ENCODE measurements at places on chromosomes 16 and 17.
A peak's percentile ranks its signal among the peaks of the same experiment; 100 is the strongest.

DNA sequence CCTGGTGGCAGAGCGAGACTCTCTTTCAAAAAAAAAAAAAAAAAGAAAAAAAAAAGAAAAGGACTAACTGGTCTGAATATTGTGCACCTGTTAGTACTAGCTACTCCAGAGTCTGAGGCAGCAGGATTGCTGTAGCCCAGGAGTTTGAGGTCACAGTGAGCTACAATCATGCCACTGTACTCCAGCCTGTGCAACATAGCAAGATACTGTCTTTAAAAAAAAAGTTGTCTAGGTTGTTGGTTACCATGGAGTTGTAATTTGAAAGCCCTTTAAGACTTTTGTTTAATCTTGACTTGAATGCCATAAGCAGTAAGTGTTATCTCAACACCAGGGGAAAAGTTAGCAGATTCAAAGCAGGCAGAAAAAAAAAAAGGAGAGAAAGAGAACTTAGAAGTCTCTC, 10.9 kb upstream of the C16orf54 start:
- DNase-seq: no peak

DNA sequence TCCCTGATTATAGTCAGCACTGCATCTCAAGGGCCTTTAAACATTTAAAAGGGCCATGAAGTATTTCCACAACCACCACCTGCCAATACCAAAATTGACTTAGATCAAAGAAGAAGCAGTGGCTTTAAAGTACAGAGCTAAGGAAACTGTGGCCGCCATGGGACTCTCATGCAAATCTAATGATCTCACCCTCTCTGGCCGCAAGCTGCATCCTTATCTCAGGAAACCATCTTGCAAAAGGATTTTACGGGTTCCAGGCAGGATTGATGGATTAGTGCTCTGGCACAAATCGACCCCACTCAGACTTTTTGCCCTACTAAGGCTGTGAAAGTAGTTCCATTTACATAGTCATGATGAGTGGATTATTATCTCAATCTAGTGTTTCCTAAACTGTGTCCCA, 22.6 kb downstream of the CDRT4 start:
- DNase-seq: no peak

- no peak for DNase-seq
Observed at GRCh38 chr16:81531419-81531821, 86.8 kb downstream of the CMIP start.

DNA sequence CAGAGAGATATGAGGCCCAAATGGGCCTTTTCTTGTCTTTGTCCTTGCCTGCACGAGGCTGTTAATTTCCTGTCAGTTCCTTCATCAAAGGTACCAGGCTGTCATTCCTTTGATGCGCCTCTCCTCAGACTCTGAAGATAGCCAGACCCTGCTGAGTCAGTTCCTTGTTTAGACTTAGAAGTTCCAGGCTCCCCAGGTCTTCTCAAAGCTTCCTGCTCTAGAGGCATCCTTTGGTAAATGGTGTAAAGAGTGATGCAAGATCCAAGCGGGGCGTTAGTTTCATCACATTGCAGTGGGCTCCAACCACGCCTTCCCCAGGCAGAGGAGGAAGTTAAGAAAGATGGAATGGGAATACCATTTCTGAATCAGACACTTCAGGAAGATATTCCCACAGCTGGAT, 4.0 kb upstream of the CDH11 start:
- DNase-seq: no peak

GRCh38 chr17:2181206-2181896, 122.2 kb downstream of the SMG6 start:
- DNase-seq: no peak

- DNase-seq: no peak
Observed at GRCh38 chr17:1820528-1821252, 9.0 kb downstream of the SMYD4 start.

DNA sequence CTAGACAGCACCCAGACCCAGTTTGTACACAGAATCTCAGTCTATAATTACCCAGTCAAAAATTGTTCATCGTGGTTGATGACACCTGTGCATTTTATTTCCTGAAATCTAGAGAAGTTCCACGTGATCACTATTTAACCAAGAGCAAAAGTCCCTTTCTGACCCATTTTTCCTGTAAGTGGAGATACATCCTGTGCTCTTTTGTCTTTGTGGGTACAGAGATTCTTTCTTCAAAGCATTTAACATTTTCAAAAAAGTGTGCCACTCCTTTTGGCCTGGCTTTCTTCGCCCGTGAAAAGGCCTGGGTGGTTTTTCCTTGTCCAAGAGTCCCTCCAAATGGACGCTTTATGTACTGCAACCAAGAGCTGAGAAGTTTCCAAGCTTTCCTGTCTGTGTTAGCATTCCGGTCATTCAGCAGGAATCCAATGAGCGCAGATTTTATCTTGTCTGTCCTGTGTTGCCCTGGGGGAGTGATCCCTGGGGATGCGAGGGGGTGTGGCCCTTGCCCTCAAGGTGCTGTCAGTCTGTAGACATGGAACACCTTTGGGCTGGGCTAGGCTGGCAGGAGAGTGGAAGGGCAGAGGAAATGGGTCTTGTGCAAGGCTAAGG, 161.1 kb upstream of the CACNG5 start:
- peak; percentile 80 for DNase-seq

- DNase-seq: no peak
Observed at GRCh38 chr16:50881956-50882355, 140.1 kb downstream of the CYLD start.

DNA sequence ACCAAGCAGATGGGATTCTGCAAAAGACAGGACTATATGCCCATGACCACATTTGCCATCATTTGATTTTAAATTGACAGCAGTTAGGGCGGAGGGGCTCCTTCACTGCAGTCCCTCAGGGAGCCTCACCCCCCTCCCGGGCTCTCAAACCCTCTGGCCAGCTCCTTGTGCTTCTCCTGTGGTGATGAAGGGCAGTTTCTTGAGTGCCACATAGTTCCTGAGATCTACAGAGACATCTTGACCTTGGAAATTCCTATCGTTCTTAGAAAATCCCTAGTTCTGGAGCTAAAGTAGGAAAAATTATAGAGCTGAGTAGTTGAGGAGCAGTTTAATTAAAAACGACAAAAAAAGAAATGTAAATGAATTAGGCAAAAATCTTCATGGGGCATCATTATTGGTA, 231.5 kb downstream of the CCDC182 start:
- no peak for DNase-seq

DNA sequence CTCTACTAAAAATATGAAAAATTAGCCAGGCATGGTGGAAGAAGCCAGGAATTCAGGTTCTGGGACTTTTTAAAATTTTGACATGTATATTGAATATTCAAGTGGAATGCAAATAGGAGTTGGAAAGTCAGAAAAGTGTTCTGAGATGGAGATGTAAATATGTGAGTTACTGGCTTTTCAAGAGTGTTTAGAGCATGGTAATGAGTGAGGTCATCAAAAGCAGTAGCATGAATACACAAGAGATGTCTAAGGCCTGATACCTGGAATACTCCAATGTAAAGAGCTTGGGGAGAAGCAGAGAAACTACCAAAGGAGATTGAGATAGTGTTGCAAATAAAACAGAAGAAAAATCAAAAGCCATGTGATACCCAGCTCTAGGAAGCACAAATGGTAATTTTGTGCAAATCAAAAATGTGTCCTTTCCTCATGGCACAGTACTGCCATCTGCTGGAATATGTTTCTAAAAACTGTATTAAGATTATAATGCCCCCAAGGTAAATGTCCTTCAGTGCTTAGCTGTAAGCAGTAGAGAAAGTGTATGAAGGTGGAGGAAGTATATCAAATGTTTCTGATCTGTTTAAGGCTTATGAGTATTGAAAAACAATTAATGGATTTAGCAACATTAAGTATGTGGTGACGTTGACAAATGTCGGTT, 908.4 kb downstream of the KCNJ18 start:
- no peak for DNase-seq

DNA sequence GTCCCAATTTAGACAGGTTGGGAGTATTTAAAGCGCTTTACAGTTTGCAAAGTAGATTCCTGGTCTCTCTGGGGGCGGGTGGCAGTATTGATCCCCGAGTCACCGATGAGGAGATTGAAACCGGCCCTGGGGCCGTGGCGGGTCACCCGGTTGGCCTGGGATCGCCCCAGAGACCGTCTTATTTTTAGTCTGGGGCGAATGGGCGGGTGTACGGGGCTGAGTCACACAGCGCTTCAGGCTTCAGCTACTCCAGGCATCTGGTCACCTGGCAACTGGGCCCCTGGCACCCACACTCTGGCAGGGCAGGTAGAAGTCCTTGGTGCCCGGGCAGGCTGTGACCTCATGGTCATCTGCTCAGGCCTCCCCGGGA, 669 bp downstream of the MIEF2 start:
- DNase-seq: no peak

- no peak for DNase-seq
Observed at GRCh38 chr16:6603780-6604325, 728.8 kb upstream of the RBFOX1 start.

- peak; percentile 57 for DNase-seq
Observed at GRCh38 chr16:66899945-66900710, 18.6 kb downstream of the CDH16 start.

DNA sequence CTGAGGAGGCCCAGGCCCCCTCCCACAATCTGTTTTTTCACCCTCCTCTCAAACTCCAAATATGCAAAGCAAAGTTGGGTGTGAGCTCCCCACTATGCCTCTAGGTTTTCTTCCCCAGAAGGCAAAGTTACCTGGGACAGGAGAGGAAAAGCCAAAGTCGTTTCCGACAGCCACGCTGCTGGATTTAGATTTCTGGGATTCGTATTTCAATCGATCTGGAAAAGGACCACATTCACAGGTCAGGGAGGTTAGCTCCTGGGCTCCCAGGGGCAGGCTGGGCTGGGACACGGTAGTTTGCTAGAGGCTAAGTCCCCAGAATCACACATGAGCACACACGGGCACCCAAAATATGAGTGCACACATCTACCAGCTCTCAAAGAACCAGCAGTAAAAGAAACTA, 21.3 kb upstream of the MRPS23 start:
- DNase-seq: no peak

DNA sequence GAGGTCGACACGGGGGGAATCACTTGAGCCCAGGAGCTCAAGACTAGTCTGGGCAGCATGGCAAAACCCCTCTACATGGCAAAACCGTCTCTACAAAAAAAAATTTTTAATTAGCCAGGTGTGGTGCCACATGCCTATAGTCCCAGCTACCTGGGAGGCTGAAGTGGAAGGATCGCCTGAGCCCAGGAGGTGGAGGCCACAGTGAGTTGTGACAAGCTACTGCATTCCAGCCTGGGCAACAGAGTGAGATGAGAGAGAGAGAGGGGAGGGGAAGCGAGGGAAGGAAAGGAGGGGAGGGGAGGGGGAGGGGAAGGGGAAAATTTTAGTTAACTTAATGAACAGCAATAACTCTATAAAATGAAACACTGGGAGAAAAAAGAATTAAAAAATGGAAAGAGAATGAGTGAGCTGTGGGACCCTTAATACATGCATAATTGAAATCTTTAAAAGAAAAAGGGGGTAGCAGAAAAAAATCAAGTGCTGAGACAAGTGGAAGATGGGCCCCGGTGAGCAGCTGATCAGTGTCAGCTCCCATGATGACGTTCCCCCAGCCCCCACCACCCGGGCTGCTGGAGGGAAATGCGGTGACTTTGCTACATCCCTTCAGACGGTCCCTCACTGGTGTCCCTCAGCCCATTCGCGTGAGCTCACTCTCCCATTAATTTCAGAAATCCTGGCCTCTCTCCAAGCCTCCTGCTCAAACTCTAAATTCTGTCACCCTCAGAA, 2.7 kb downstream of the ASGR2 start:
- DNase-seq: no peak

GRCh38 chr16:78494105-78494504, 394.7 kb downstream of the WWOX start:
- no peak for DNase-seq

GRCh38 chr17:61627658-61628057, 36.6 kb upstream of the NACA2 start:
- DNase-seq: no peak

GRCh38 chr16:62225675-62226074, 189.4 kb upstream of the CDH8 start:
- DNase-seq: no peak

Measured in NCI-H2227 treated with DMSO at 0.1 percent for 48 hours (cell line).